ENCODE measurements at places on chromosomes 2 and 18.

- H3K27me3 ChIP-seq, result no peaks in the 10 kb centered on the region
- no peak for DNase-seq
- no peak overlapping the region for H3K27ac ChIP-seq
- no peak overlapping the region for H3K4me3 ChIP-seq
- no peaks in the 10 kb centered on the region for H3K36me3 ChIP-seq
These were observed 281.0 kb upstream of the KYNU start for GRCh38 chr2:142596334-142597088.

DNA sequence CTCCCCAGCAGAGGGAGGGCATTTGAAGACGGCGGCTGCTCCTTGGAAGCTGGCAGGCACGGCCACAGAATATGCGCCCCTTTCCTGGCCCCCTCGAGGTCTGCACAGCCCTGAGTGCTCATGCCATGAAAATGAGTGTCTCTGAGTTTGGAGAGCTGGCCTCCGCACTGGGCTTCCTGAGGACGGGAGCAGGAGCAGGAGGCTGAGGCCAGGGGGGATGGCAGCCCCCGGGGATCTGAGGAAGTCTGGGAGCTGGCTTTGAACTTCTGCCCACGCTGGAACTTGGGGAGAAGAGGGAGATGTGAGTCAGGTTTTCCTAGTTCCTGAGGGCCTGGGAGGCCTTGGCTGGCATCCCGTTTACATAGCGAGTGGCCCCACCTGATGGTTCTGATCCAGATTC lies 47.0 kb downstream of the RRM2 start:
- H3K4me3 ChIP-seq, result no peak overlapping the region
- H3K4me1 ChIP-seq, result peaks cover 3% of the 10 kb centered on the region
- H3K27me3 ChIP-seq, result no peaks in the 10 kb centered on the region
- H3K27ac ChIP-seq, result no peak overlapping the region
- H3K36me3 ChIP-seq, result no peaks in the 10 kb centered on the region

- H3K4me1 ChIP-seq, result no peaks in the 10 kb centered on the region
- no peak for DNase-seq
- H3K27me3 ChIP-seq, result no peaks in the 10 kb centered on the region
- no peaks in the 10 kb centered on the region for H3K36me3 ChIP-seq
These were observed 163.4 kb downstream of the VWC2L start for GRCh38 chr2:214574084-214574781.

DNA sequence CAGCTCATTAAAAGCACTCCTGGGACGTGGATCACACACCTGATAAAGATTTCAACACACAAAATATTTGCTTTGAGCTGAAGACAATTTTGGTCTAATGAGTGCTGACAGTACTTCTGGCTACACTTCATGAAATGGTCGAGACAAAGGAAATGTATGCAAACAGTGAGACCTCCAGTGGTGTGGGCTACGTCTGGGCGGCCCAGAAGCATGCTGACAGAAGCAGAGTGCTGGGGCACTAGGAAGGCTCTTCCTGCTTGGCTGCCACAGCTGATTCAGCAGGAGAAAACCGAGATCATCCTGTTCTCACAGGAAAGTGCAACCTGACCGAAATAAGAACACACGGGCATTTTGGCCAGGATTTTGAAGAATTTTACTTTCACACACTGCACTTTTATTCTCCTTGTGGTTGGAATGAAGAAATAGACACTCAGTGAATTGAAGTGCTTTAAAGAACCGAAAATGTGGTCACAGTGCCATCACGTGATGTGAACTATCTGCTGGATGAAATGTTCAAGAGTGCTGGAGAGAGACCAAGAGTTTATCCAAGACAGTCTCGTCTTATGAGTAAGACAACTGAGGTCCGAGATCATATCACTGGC lies 149.5 kb downstream of the CCBE1 start:
- no peaks in the 10 kb centered on the region for H3K36me3 ChIP-seq
- H3K27ac ChIP-seq, result no peak overlapping the region
- peaks cover 7% of the 10 kb centered on the region for H3K4me1 ChIP-seq

DNA sequence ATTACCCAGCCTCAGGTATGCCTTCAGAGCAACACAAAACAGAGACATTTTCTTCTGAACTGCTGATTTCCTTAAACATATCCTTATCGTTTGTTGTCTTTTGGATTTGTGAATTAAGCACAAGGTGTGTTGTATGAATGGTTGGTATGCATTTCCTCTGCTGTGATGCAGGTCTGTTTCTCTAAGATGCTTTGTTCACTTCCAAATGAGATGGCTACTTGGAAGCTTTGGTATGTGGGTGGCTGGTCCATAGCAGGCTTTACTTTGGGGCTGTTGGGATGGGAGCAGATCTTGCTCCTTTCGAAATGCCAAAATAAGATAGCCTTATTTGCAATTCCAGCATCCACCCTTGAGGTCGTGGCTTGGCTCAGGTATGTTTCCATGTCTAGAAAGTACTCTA lies 257.2 kb downstream of the INSIG2 start:
- no peak for DNase-seq
- no peak overlapping the region for H3K27ac ChIP-seq
- H3K4me3 ChIP-seq, result no peak overlapping the region
- no peaks in the 10 kb centered on the region for H3K4me1 ChIP-seq
- H3K36me3 ChIP-seq, result no peaks in the 10 kb centered on the region
- no peaks in the 10 kb centered on the region for H3K27me3 ChIP-seq

GRCh38 chr2:36716111-36716510 lies 19.6 kb downstream of the VIT start:
- no peak overlapping the region for H3K27ac ChIP-seq
- no peaks in the 10 kb centered on the region for H3K4me1 ChIP-seq
- DNase-seq, result no peak
- H3K27me3 ChIP-seq, result no peaks in the 10 kb centered on the region

- no peak overlapping the region for H3K4me3 ChIP-seq
- no peak overlapping the region for H3K27ac ChIP-seq
- H3K4me1 ChIP-seq, result no peaks in the 10 kb centered on the region
- no peak for DNase-seq
- H3K36me3 ChIP-seq, result no peaks in the 10 kb centered on the region
These were observed 69.7 kb upstream of the SULT1C3 start for GRCh38 chr2:108169982-108170625.

DNA sequence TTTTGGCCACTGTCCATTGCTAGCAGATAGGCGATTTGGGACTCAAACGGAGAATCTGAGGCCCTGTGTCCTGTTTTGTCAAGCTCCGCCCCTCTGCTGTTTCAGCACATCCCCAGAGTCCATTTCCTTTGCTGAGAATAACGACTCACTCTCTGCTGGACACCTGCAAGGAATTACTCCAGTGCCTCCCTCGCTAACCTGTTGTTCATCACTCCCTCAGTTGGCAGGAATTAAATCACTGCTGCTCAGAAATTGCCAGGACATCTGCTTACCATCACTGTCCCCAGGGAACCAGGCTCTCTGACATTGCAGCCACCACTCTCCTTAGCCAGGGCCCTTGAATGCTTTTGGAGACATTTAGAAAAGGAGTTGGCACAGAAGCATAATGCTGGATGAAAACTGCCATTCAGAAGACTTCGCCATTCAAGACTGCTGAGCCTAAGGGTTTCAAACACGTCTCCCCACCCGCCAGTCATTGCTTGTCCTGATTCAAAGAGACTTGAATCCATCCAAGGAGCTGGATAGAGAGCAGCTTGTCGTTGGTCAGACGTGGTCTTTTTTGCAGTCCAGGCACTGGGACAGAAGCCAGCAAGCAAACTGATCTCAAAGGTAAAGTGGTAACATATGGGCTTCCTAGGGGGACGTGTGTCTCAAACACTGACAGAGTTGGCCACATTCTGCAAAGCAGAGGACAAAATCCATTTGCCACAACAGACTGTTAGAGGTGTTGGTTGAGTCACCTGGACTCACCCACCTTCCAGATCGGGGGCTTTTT lies 155.3 kb downstream of the UXS1 start:
- DNase-seq, result no peak
- no peaks in the 10 kb centered on the region for H3K27me3 ChIP-seq
- no peaks in the 10 kb centered on the region for H3K36me3 ChIP-seq
- H3K4me3 ChIP-seq, result no peak overlapping the region
- no peaks in the 10 kb centered on the region for H3K4me1 ChIP-seq

GRCh38 chr18:42765302-42765701 lies 350.2 kb downstream of the RIT2 start:
- no peaks in the 10 kb centered on the region for H3K36me3 ChIP-seq
- H3K27me3 ChIP-seq, result no peaks in the 10 kb centered on the region
- H3K4me3 ChIP-seq, result no peak overlapping the region
- H3K27ac ChIP-seq, result no peak overlapping the region
- no peaks in the 10 kb centered on the region for H3K4me1 ChIP-seq

DNA sequence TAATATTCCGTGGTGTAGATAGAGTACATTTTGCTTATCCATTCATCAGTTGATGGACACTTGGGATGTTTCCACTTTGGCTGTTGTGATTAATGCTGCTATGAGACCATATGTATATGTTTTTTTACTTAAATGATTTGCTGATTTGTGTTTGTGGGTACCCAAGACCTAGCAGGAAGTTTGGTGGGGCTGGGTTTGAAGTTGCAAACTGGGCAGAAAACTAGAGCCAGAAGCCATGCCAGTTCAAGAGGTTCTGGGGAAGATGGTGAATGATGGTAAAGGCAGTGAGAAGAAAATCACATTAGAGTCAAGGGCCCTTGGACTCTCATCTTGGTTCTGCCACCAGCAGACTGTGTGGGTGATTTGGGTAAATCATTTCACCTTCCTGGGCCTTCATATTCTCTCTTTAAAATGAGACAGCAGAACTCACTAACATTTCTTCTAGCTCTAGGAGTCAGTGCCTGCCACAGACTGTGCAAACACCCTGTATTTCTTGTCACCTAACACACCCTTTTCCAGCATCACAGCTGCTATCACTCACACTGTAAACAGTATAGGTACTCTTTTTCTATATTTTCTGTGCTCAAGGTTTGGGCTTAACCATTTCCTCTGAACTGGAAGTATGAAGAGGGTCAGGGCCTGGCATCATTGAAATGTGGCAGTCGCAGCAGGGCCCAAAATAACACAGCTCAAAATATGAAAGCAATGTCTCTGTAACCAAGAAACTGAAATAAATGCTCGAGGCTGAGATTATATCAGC lies 8.4 kb upstream of the CTLA4 start:
- H3K4me1 ChIP-seq, result no peaks in the 10 kb centered on the region
- no peak for DNase-seq
- H3K27ac ChIP-seq, result no peak overlapping the region
- no peaks in the 10 kb centered on the region for H3K27me3 ChIP-seq

GRCh38 chr2:144015655-144016245 lies 504.2 kb downstream of the ZEB2 start:
- no peaks in the 10 kb centered on the region for H3K27me3 ChIP-seq
- no peaks in the 10 kb centered on the region for H3K4me1 ChIP-seq

GRCh38 chr2:68388358-68388757 lies 23.3 kb downstream of the PLEK start:
- no peak overlapping the region for H3K27ac ChIP-seq
- H3K27me3 ChIP-seq, result no peaks in the 10 kb centered on the region
- H3K36me3 ChIP-seq, result no peaks in the 10 kb centered on the region

- H3K27me3 ChIP-seq, result no peaks in the 10 kb centered on the region
- no peak for DNase-seq
- no peaks in the 10 kb centered on the region for H3K4me1 ChIP-seq
- no peak overlapping the region for H3K27ac ChIP-seq
- H3K36me3 ChIP-seq, result no peaks in the 10 kb centered on the region
- H3K4me3 ChIP-seq, result no peak overlapping the region
These were observed 324.0 kb upstream of the UBE2E3 start for GRCh38 chr2:180656455-180656847.

GRCh38 chr2:240224676-240225075 lies 84.2 kb upstream of the OTOS start:
- H3K4me3 ChIP-seq, result no peak overlapping the region
- H3K27me3 ChIP-seq, result no peaks in the 10 kb centered on the region
- H3K36me3 ChIP-seq, result no peaks in the 10 kb centered on the region
- H3K4me1 ChIP-seq, result no peaks in the 10 kb centered on the region
- no peak for DNase-seq

- no peaks in the 10 kb centered on the region for H3K27me3 ChIP-seq
- H3K4me1 ChIP-seq, result peaks cover 10% of the 10 kb centered on the region
- H3K27ac ChIP-seq, result peak overlapping the region; percentile 91
- H3K36me3 ChIP-seq, result no peaks in the 10 kb centered on the region
- H3K4me3 ChIP-seq, result peak overlapping the region; percentile 43
These were observed 834 bp upstream of the BUB1 start for GRCh38 chr2:110678457-110679336.

GRCh38 chr18:1559563-1559962 lies 654.9 kb downstream of the ADCYAP1 start:
- no peak overlapping the region for H3K4me3 ChIP-seq
- no peaks in the 10 kb centered on the region for H3K4me1 ChIP-seq

DNA sequence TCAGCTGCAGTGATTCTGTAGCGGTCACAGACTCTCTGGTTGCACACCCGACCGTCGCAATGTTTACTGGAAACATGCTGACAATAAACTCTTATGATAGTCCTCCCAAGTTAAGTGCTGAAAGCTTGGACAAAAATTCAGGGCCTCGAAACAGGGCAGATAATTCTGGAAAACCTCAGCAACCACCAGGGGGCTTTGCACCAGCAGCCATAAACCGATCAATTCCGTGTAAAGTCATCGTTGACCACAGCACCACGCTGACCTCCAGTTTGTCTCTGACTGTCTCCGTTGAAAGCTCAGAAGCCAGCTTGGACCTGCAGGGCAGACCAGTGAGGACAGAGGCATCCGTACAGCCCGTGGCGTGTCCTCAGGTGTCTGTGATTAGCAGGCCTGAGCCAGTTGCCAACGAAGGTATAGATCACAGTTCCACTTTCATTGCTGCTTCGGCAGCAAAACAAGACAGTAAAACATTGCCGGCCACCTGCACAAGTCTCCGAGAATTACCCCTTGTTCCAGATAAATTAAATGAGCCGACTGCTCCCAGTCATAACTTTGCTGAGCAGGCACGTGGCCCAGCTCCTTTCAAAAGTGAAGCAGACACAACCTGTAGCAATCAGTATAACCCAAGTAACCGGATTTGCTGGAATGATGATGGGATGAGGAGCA lies 166.1 kb downstream of the ASXL3 start:
- H3K4me1 ChIP-seq, result no peaks in the 10 kb centered on the region
- H3K27me3 ChIP-seq, result no peaks in the 10 kb centered on the region
- no peak for DNase-seq

DNA sequence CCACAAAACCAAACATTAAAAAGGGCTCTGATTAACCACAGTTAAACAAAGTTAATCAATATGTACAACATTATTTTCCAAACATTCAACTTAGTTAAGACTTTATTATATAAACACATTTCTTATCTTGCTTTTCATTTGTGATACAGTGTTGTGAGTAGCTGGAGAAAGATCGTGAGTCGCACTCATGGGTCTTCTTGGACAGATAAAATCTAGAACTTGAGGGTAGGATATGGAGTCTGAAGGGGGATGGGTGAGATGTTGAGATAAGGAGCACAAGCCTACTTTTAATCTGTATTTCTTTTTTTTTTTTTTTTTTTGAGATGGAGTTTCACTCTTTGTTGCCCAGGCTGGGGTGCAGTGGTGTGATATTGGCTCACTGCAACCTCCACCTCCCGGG lies 22.6 kb upstream of the TMEM214 start:
- DNase-seq, result no peak
- H3K27me3 ChIP-seq, result no peaks in the 10 kb centered on the region
- peaks cover 11% of the 10 kb centered on the region for H3K4me1 ChIP-seq
- no peak overlapping the region for H3K27ac ChIP-seq

- DNase-seq, result no peak
- no peak overlapping the region for H3K27ac ChIP-seq
- no peaks in the 10 kb centered on the region for H3K4me1 ChIP-seq
These were observed 606.9 kb upstream of the NRXN1 start for GRCh38 chr2:51638811-51639210.

GRCh38 chr2:19802086-19802841 lies 99.5 kb downstream of the TTC32 start:
- no peaks in the 10 kb centered on the region for H3K36me3 ChIP-seq
- no peak for DNase-seq
- no peak overlapping the region for H3K27ac ChIP-seq
- no peaks in the 10 kb centered on the region for H3K27me3 ChIP-seq
- H3K4me1 ChIP-seq, result no peaks in the 10 kb centered on the region

- no peak overlapping the region for H3K27ac ChIP-seq
- DNase-seq, result no peak
- H3K27me3 ChIP-seq, result no peaks in the 10 kb centered on the region
- peaks cover 6% of the 10 kb centered on the region for H3K4me1 ChIP-seq
These were observed 74.2 kb downstream of the MBP start for GRCh38 chr18:77058290-77058835.
